ENCODE measurements at places on chromosomes 5 and 9.

DNA sequence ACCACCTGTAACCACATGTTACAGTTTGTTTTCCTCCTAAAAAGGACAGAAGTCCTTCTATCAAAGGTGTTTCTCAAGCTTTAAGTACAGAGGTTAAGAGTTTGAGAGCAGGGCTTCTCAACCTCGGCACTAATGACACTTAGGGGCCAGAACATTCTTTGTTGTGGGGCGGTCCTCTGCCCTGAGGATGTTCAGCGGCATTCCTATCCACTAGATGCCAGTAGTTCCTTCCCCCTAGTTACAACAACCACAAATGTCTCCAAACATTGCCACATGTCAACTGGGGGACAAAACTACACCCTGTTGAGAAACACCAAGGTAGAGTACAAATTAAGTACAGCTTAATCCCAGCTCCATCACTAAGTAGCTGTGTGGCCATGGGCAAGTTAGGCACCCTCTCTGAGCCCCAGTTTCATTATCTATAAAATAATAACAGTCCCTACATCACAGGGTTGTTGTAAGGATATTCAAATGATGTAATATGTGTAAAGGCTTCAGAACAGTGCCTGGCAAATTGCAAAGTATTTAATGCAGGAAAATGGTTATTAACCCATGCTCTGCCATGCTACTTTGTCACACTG, 44.6 kb downstream of the PIP5K1B start:
- no peak for DNase-seq

DNA sequence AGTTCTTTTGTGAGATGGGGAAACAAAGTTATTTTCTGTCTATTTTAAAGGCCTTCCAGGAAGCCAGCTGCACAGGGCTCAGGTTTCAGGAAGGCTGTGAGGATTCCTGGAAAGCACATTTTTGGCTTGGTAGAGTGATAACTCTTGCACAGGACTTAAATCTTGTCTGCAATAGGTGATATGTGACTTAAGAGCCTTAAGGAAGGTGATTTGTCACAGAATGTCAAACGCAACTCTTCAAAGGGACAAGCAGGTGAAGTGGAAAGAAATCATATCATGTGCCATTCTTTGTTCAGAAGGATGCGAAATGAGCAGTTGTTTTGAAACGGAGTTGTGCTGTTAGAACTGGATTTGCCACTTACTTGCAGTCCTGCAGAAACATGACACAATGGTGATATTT, 459.3 kb downstream of the MAT2B start:
- DNase-seq = no peak

- no peak for DNase-seq
Measured at GRCh38 chr5:173015598-173016455, 32.3 kb downstream of the ATP6V0E1 start.

- no peak for DNase-seq
Measured at GRCh38 chr5:43315682-43316081, 2.5 kb upstream of the HMGCS1 start.

- DNase-seq = no peak
Measured at GRCh38 chr9:116394894-116395698, 241.5 kb downstream of the PAPPA start.

DNA sequence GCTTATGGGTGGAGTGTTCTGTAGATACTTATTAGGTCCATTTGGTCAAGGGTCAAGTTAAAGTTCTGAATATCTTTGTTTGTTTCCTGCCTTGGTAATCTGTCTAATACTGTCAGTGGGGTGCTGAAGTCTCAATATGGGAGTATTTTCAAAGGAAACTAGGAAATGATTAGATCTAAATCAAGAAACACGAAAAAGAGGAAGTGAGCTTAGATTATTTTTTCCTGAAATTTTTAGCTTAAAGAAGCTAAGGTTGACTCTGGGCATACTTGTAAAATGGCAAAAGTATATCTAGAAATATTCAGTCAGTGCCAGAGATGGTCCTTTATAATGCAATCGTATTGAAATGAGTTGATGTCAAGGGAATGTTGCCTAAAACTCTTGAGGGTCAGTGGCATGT, 313.5 kb downstream of the ICE1 start:
- DNase-seq = no peak

DNA sequence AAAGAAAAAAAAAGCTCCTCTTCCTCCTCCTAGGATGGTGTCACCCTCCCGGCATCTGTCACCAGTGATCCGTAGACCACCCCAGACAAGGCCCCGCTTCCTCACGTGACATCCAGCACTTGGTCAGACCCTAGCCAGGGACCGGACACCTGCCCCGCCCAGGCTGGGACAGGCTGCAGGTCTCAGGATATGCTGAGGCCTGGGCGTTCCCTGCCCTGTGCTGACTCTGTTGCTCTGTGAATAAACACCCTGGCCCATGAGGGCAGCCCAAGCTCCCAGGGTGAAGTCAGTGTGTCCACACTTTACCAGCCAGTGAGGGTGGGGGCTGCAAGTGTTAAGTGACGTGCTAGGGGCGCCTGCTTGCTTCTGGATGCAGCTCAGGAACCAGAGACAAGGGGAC, 5.6 kb downstream of the EDF1 start:
- DNase-seq = no peak

DNA sequence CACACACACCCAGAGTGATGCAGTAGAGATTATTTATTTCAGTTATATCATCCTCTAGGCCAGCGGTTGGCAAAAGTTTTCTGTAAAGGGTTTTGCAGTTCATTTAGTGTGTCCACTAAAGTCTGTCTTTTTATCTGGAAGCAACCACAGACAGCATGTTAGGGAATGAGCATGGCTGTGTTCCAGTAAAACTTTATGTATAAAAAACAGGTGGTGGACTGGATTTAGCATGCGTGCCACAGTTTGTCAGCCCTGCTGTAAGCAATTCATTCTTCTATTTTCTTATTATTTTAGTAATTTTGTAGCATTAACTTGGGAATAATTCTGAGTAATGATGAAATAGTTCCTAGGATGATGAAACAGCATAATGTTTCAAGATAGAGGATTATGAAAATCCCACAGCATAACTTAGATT, 51.7 kb downstream of the CCNH start:
- no peak for DNase-seq

DNA sequence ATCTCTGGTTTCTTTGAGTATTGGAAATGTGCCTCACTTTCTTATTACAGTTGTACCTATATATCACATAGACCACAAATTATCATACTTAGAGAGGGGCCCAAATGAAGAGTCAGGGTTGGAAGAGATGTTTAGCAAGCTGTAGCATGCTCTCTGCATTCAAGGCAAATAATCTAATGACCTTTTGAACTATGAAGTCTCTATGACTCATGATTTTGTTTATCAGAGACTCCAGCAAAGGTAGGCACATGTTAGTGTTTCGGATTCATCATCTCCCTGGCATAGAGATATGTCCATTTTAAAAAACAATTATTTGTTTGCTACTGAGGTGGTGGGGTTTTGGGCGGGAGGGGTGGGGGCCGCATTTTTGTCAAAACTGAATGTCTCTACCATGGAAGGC, 2000.1 kb downstream of the EFNA5 start:
- DNase-seq = no peak

DNA sequence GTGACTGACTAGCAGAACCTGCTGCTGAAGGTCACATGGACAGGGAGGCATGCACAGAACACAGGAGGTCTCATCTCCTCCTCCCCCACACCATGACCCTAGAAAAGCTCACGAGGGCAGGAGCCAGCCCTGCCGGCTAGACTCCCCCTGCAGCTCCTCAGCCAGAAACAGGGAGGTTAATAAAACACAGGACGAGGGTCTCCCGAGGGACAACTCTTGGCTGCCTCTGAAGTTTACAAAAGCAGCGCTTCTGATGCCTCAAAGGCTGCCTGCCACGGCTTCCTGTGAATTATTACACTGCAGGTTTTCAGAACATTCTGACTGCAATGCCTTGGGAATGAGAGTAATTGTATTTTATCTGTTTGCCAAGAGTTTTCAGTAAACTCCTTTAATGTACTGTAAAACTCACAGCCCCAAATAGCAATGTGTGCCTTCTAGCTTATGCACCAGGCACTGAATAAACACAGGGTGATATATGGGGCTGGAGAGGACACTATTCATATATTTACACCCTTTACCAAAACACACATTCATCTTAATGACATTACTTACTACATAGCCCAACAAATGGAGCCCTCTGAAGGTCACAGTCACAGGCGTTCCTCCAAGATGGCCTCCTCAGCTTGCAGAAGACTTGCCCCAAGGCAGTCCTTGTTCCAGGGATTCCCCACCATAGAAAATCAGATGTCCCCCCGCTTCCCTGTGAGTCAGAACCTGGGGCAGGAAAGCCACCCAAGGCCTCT, 83.7 kb downstream of the C5orf15 start:
- no peak for DNase-seq

- no peak for DNase-seq
Measured at GRCh38 chr9:1005043-1005667, 28.7 kb downstream of the DMRT3 start.

DNA sequence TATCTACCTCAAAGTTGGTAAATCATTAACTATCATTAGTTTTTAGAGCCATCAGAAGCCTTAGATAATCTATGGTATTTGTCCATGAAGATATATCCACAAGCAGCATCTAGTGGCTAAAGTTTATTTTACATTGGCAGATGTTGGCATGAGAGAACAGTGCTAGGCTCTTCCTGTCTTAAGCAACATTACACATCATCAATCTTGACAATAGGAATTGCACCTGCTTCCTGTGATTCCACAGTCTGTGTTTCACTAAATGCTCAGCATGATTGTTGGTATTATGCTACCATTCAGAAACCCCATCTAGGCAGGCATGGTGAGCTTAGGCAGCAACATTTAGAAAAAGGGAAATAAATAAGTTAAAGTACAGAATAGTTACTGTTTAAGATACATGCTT, 246.6 kb downstream of the SLCO4C1 start:
- DNase-seq = no peak

DNA sequence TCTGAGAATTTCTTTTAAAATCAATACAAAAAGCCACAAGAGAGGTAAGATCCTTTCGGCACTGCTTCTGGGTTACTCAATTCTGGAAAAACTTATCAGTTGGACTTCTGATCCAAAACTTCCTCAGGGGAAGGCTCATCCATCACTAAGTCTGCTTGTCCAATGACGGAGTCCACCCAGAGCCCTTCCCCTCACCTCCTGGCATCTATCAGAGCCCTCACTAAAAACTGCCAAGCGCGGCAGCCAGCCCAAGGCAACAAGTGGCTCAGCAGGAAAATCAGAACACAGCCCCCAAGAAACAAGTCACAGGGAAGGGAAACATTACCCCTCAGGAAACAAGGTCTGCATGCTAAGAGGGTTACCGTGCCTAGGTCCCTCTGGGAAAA, 869 bp upstream of the ESM1 start:
- no peak for DNase-seq

- DNase-seq = no peak
Measured at GRCh38 chr9:79266986-79267385, 304.8 kb upstream of the TLE4 start.

Measured in stimulated activated CD8-positive, alpha-beta memory T cell treated with anti-CD3 and anti-CD28 coated beads, Interleukin-4, amount 100 ng/mL, for 4 hours (primary cell).